ENCODE measurements at places on chromosomes 7 and 10.
A peak's percentile ranks its signal among the peaks of the same experiment; 100 is the strongest.

DNA sequence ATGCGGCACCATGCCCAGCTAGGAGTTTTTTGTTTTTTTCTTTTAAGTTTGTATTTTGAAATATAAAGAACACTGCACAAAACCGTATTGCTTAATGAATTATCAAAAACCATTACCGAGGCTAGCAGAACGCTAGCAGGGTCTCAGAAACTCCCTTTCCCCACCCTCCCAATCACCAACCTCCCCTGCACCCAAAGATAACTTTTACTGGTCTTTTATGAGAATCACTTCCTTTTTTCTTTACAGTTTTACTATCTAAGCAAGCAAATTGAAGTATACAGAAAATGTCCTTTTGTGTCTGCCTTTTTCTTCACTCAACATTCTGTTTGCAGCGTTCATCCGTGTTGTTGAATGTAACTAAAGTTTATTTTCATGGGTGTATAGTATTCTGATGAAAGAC is 13.4 kb downstream of the HIP1 start:
- no peak for DNase-seq

DNA sequence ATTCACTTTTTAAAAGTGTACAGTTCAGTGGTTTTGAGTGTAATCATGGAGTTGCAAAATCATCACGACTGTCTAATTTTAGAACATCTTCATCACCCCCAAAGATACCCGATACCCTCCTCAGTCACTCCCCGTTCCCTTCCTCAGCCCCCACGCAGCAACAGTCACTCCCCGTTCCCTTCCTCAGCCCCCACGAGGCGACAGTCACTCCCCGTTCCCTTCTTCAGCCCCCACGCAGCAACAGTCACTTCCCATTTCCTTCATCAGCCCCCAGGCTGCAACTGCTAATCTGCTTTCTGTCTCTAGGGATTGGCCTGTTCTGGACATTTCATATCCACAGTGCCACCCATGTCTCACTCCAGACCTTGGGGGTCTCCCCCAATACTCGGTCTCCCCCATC is 161.6 kb upstream of the PPP2R2D start:
- no peak for DNase-seq

- no peak for DNase-seq
These were observed 233.8 kb upstream of the KCND2 start for GRCh38 chr7:120039138-120039537.

DNA sequence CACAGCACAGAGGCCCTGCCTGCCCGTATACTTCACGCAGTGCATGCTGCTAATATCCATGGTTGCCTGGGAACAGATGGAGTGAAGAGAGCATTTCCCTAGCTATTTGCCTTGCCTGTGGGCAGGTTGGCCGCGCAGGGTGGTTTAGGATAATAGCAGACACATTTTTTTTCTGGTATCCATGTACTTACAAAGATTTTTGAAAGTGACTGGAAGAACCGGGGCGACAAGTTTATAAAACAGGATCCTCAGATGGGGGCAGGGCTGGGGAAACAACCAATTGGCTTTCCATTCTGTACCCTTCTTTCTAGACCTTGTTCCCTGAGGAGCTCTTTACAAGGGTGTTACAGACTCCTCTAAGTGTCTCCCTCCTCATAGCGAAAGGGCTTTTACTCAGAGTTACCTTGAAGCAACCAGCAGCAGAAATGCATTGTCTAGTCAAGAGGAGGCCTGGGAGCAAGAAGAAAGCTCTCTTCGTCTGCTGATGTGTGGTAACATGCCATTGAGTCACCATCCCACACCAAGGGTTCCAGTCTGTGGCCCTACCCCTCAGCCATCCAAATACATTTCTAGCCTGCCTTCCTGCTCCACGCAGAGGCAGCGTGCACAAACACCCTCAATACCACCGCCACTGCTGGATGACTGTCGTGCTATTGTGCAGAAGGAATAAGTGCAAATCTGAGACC is 31.5 kb downstream of the MTURN start:
- no peak for DNase-seq

DNA sequence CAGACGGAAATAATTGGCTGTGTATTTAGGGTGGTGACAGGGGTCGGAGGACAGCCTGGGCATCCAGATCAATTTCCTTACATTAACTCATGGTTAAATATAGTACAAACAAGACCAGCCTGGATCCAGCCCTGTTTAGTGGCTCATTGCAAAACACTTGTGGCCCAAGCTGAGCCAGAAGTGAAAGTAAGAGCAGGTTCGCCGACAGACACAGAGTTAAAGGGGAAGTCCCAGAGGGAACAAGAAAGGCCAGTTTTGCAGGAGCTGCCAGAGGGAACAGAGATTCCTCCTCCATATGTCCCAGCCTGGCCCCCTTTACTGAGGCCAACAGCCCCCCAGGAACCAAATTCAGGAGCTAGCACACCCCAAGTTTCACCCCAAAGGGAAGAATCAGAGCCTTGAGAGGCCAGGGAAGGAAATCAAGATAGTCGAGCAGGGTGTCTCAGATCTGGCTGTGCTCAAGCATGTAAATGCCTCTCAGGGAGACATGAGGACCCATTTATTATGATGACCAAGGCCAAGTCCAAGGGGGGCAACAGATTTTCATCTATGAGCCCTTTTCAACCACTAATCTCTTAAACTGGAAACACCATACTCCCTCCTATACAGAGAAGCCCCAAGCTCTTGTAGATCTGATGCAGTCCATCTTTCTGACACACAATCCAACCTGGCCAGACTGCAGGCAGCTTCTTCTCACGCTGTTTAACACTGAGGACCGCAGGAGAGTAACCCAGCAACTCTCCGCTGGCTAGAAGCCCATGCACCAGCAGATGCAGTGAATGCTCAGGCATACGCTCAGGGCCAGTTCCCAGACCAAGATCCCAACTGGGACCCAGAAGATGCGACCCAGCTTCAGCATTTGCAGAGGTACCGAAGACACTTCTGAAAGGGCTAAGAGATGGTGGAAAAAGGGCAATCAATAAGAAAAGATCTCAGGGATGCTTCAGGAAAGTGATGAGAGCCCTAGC is 15.9 kb upstream of the ADCK2 start:
- no peak for DNase-seq

- DNase-seq: no peak
These were observed 3.1 kb downstream of the C1GALT1 start for GRCh38 chr7:7185371-7185989.

DNA sequence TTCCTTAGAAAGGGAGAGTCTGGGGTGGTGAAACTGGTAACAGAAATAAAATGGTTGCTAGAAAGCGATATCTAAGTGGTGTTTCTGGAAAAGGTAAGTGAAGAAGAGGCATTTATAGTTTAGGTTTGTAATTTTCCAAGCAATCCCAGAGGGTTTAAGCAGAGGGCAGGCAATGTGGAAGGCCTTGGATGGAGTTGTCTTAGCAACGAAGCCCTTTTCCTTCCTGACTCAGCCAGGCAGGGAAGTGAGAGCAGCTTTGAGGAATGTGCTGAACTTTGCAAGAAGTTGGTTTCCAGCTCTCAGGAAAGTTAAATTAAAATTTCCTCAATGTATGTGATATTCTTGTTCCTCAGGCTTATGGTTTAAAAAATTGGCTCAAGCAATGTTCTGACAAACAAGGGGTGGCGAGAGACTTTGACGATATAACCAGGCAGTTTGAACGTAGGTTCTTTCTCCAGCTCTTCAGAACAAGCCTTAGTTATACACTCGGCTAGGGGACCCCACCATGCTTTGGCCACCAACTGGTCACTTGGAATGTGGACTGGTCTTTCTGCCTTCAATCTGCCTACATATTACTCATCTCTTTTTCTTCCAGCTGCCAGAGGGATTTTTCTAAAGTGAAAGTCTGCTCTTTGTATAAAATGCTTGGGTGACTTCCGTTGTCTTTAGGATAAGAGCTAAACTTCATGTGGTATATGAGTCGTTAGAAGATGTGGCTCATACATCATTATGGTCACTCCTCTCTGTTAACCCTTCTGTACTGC is 66.9 kb upstream of the SLC25A13 start:
- DNase-seq: peak; percentile 28

DNA sequence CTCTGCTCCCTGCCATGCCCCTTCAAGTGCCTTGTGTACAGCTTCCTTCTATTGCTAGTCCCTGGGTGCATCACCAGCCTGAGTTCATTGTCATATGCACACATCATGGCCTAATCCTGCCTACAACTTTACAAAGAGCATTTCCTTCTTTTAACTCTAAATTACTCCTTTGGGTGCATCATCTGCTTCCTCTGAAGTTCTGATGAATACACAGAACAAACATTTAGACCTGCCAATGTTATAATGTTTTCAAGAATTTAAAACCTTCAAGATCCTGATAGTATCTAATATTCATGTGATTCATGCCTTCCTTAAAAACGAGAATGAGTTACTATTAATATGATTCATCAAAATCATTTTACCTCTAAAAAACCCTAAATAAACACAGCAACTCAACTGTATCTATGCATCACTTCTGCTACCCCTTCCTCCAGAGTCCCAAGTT is 357.1 kb downstream of the MAGI2 start:
- no peak for DNase-seq

- no peak for DNase-seq
These were observed 10.2 kb downstream of the ZC3HAV1 start for GRCh38 chr7:139099172-139099947.

DNA sequence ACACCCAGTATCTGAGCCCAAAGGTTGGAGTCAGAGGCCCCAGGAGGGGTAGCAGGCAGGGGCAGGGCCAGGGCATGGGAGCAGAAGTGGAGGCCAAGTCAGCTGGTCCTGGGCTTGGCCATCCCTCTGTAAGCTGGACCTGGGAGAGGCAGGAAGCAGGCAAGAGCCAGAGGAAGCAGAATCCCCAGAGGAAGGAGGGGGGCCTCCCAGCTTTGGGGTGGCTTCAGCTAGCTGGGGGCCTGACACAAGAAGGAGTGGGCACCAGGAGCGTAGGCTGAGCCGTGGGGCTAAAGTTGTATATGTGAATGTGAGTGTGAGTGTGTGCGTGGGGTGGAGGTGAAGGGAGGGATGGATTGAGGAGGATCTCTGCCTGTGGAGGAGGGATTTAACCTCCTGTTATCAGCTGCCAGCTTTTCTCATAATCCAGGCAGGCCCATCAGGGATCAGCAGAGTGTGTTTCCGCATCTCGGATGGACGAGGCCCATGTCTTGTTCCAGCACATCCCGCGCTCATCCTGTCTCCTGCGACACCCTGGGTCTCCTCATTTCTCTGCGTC is 54.0 kb downstream of the NEURL1 start:
- DNase-seq: no peak

GRCh38 chr10:68796605-68797004 is 30.7 kb upstream of the STOX1 start:
- DNase-seq: no peak

DNA sequence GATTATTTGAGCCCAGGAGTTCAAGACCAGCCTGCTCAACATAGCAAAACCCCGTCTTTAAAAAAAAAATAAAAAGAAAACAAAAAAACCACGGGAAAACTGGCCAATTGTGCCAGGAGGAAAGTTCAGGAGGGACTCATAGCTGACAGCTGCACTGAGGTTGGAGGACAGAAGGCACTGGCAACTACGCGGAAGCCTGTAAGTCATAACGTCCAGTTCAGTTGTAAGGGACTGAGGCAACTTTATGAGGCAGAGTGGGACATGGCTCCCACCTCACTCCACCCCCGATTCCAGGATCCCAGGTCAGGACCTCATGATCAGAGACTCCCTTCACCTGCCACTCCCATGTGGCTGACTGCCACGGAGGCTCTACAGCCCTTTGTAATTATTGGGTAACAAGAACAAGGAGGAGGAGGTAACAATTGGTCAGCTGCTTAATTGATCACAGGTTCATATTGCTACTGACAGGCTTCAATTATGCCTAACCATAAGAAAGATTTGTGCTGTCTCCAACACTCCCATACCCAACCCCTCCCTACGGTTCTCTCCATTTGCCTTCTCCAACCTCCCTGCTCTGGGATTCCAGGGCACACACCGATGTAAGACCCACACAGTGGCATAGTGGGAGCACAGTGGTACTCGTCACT is 1.9 kb upstream of the CCL24 start:
- DNase-seq: no peak

DNA sequence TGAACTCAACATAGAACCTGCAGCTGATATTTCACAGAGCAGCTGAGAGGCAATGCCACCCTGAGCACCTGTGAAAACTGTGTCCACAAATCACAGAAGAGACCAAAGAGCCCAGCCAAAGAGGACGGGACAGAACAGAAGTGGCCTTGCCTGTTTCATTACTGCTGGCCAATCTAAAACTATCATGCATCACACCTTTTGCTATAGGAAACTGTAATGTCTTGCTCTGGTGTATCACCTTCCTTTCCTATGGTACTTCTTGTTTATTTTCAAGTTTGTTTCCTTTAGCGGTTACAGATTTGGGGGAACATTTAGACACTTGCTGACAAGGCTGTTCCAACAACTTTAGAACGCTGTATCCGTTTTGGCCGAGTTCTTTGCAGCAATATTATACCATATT is 80.3 kb downstream of the PIP4K2A start:
- no peak for DNase-seq

GRCh38 chr7:28865601-28866144 is 92.5 kb downstream of the TRIL start:
- DNase-seq: peak; percentile 73

- no peak for DNase-seq
These were observed 52.2 kb upstream of the INHBA start for GRCh38 chr7:41755096-41755495.

DNA sequence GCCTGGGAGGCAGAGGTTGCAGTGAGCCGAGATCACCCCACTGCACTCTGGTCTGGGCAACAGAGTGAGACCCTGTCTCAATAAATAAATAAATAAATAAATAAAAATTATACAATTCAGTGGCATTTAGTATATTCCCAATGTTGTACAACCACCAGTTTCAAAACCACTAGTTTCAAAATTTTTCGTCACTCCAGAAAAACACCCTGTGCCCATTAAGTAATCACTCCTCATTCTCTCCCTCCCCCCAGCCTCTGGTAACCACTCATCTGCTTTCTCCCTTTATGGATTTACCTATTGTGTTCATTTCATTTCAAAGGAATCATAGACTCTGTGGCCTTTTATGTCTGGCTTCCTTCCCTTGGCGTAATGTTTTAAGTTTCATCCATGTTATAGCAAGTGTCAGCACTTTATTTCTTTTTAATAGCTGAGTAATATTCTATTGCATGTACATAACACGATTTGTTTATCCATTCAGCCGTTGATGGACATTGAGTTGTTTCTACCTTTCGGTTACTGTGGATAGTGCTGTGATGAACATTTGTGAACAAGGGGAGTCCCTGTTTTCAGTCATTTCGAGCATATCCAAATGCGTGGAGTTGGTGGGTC is 29.4 kb upstream of the GOLGA7B start:
- no peak for DNase-seq

DNA sequence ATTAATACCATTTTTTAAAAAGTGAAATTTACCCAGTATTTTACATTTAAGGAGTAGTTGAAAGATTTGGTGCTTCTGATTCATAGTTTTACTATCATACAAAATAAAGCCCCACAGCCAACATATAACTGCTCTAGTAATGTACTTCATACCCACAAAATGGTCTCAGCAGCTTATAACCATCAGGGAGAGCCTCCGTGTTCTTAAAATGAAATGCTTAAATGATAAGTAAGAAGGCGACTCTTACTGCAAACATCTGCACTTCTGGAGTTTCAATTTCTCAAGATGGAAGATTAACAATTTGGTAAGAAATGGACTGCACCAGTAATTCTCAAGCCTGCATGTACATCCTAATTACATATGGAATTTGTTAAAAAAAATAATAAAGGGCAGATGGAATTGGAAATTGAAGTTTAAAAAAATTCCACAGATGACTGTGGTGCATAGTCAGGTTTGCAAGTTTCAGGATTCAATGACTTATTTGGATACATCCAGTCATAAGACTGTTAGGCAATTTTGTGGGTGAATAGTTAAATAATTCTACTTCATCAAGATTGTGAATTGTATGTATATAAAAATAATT is 461.0 kb downstream of the KIF20B start:
- DNase-seq: no peak
